ENCODE measurements at places on chromosomes 4 and X.

DNA sequence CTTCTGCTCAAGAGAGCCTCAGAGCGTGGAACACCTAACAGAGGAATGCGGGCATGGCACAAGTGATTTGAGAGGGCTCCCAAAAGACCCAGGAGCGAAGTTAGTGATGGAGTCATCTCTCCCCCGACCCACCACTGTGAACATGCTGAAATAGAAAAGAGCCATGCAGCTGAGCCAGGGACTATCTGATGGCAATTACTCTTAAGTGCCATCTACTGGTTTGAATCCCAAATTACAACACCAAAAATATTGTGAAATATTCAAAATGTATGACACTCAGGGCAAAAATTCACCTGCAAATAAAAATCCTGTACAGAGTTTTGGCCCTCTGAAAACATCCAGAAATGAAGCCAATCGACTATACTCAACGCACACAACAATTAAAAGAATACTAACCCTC, 2038.9 kb upstream of the ADGRL3 start:
- no peak for DNase-seq

GRCh38 chr4:43932448-43932847, 516.2 kb downstream of the KCTD8 start:
- DNase-seq = no peak

- peak; percentile 38 for DNase-seq
Observed at GRCh38 chr4:101345596-101346350, 1.6 kb downstream of the PPP3CA start.

GRCh38 chrX:1361275-1361674, 24.7 kb downstream of the IL3RA start:
- no peak for DNase-seq

- DNase-seq = peak; percentile 69
Observed at GRCh38 chr4:153418558-153418957, 47.6 kb upstream of the TMEM131L start.

- DNase-seq = no peak
Observed at GRCh38 chr4:102163404-102164140, 181.7 kb downstream of the SLC39A8 start.

GRCh38 chrX:71657267-71657666, 10.1 kb upstream of the LOC101059915 start:
- DNase-seq = no peak

DNA sequence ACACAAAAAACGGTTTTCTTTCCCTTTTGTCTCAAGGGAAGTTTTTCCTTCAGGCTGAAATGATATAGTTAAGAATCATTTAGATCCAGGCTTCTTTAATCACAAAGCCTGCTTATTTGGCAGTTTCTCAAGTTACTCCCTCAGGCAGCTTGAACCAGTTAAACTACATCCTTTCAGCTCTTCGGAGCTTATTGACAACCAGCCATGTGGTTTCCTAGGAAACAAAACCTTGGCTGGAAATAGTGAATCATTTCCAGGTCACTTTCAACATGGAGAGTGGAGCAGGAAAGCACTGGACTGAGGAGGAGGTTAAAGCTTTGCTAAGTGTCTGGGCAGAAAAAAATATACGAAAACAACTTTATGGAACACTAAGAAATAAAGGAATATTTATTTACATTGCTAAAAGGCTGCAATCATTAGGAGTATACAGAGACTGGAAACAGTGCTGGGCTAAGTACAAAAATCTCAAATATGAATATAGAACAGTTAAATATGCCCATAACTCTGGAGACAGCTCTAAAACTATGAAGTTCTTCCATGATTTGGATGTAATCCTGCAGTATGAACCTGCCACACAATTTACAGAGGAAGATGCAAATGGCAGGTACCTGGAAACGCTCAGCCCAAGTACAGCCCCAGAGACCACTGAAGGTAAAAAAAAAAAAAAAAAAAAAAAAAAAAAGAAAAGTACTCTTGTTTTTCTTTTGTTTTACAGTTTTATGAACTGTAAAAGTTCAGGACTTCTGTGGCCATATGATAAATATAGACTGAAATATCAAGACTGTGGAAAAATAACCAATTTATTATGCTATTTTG, 23.2 kb upstream of the AASDH start:
- peak; percentile 99 for DNase-seq

DNA sequence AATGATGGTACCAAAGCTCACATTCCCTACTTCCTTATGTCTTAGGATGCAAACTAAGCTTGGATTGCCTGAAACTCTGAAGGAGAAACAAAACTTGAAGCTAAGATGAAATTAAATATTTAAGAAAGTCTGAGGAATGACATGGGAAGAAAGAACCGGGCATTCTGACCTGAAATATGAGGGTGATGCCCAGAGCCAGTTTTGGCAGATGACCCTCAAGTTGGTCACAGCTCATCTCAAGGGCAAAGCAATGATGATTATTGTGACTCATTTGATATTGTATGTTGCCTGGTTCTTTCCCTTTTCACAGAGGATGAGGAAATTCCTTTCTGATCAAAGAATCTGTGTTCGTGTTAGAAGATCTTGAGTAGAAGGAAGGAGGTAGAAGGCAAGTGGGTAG, 96.0 kb upstream of the NHS start:
- no peak for DNase-seq

GRCh38 chr4:137538526-137538925, 6.2 kb upstream of the PCDH18 start:
- DNase-seq = no peak

GRCh38 chr4:184267673-184268583, 50.3 kb upstream of the ENPP6 start:
- no peak for DNase-seq

DNA sequence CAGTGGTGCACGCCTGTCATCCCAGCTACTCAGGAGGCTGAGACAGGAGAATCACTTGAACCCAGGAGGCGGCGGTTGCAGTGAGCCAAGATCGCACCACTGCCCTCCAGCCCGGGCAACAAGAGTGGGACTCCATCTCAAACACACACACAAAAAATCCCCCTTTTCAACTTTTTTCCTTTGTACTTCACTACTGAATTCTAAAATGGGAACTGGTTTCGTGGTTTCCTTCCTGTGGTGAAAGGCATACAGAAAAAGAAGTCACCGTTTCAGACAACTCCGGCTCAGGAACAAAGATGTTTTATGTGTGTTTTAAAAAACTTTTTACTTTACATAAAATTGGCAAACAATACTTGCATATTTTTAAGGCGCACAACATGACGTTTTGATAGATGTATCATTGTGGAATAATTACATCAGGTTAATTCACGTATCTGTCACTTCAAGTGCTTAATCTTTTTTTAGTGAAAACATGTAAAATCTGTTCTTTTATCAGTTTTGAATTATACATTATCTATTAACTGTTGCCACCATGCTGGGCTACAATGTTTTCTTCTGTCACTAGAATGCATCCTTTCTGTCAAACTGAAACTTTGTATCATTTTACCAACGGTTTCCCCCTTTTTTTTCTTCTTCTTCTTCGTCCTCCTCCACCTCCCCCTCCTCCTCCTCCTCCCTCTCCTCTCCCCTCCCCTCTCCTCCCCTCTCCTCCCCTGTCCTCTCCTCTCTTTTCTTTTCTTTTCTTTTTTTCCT, 186.0 kb downstream of the CRLF2 start:
- no peak for DNase-seq

GRCh38 chrX:19886883-19887531, 393 bp downstream of the SH3KBP1 start:
- DNase-seq = peak; percentile 34

DNA sequence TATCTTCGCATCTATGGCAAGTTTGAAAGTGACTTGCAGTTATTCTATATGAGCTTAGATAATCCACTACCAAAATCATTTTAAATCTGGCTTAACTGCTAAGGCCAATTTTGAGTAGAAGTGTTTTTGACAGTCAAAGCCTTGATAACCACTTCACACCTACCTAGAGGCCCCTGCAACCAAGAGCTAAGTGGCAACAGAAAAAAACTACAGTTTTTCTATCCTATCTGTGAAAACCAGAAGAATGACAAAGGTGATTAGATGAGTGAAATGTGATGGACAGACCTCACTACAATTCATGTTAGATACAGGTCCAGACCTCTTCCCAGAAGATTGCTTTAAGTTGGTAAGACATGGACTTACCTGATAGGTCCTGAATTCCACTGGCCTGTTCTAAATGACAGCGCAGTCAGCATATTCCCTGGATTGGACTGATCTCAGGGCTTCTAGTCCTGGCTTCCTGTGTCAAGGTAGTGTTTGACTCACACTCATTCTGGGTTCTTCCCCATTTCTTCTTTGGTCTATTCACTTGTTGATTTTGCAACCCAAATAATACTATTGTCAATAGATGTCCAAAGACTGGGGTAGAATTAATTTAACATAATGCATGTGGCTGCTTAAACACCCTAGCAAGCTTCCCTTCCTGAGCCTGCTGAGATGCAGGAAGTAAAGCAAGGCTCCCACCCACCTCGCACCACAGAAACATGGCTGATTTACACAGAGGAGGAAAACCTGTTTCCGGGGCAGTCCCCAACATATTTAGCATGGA, 65.1 kb downstream of the PPP3CA start:
- no peak for DNase-seq

DNA sequence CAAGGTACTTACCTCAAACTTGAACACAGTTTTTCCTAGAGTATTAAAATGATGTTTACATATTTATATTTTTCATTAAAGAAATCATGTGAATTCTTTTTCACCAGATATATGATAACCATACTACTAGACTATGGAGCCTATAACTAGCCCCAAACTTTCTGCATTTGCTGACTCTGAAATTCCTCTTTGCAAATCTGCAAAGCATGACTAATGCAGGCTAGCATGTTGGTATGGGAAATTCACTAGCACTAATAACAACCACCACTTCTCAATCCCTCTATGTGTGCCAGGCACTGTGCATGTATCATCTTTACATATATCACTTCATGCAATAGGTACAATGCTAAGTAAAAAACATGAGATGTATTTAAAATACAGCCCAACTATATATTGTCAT, 51.1 kb downstream of the SLC10A7 start:
- no peak for DNase-seq

- DNase-seq = no peak
Observed at GRCh38 chrX:54961750-54962149, 32.2 kb downstream of the PFKFB1 start.

DNA sequence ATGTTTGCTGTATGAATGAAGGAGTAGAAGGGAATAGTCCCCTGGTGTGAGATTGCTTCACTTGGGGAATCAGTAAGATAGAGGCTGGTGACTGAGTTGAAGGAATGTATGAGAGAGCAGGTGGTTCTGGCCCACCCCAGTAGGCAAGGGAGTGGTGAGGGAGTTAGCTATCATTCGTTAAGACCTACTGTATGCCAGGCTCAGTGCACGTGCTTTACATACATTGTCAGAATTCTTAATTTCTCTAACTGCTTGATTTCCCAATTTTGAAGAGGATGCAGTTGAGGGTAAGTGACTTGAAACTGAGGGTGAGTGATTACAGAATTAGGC, 700 bp downstream of the VMA21 start:
- DNase-seq = no peak
